Inflammatory macrophage (primary cell): ENCODE measurements at places on chromosomes 11 and 22.

- DNase-seq = peak; percentile 82
These were observed 16.6 kb downstream of the IL10RA start for GRCh38 chr11:118002541-118003423.

GRCh38 chr11:66885950-66886440, 29.1 kb downstream of the LRFN4 start:
- DNase-seq = no peak

- peak; percentile 13 for DNase-seq
These were observed 16.4 kb downstream of the STX3 start for GRCh38 chr11:59771605-59772004.

DNA sequence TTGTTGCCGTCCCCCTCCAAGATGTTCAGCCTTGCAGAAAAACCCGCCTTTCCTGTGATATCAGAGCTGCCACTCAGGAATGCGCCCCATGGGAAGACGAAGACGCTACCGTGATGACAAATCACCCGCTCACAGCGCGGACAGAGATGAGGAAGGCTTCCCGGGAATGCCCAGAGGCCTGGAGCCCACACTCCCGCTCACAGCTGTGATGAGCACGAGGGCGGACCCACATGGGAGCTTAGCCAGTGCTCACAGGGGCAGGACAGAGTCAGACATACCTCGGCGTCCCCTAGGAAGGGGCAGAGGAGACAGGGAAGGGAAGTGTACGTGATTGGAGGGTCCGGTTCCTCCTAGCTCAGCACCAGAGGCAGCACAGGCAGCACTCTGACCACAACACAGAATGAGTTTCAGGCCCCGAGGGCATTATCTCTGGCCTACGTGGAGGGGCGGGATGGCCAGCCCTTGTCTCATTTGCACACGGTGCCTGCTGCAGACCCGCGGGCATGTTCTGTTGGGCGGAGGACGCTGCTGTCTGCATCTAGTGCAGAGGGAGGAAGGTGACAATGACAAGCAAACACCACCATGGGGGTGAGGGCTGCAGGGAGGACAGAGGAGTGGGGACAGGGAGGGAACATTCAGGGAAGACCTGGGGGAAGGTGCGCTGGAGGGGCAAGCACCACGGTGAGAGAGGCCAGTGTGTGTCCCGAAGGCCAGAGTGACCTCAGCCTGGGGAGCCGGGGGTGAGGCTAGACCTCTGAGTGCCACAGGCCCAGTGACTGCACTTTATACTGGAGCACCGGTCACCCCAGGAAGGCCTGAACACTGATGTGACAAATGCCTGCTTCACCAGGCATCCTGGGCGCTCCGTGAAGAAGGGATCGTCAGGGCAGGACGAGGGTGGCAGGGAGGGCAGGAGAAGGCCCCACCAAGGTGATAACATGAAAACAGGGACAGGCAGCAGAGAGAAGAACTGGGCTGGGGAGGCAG, 79.6 kb downstream of the CELSR1 start:
- DNase-seq = no peak

DNA sequence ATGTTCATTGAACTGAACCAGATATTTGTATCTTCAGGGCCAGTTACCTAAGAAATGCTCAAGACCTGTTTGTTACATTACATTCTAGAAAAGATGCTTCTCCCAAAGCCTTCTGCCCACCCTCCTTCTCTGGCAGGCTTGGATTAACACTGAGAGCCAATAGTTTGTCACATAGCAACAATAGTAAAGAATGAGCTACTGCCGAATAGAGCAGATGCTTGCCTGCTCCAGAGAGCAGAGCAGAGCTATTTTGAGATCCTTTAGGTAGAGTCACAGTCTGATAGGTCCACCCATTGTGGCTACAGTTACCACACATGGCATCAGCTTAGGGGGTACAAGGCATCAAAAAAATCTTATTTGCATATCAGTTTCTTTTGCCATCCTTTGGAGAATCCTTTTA, 13.5 kb upstream of the EP300 start:
- no peak for DNase-seq

GRCh38 chr22:42670046-42670445, 20.9 kb upstream of the CYB5R3 start:
- no peak for DNase-seq

GRCh38 chr22:49306632-49307480, 520.8 kb downstream of the BRD1 start:
- no peak for DNase-seq

DNA sequence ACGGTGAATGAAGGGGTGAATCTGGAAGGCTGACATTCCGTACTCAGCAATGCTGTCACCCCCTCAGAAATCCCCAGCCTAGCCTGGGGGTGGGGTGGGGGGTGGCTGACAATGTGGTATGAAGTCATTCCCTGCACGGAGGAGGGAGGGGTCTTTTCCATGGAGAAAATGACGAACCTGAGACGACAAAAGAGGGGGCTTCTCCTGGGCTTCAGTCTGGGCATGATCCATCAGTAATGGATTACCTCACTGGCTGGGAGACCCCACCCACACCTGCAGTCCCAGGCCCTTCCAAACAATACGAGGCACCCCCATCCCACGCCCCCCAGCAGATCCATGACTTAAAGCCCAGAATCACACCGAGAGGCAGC, 1.0 kb downstream of the KIAA0930 start:
- DNase-seq = no peak

DNA sequence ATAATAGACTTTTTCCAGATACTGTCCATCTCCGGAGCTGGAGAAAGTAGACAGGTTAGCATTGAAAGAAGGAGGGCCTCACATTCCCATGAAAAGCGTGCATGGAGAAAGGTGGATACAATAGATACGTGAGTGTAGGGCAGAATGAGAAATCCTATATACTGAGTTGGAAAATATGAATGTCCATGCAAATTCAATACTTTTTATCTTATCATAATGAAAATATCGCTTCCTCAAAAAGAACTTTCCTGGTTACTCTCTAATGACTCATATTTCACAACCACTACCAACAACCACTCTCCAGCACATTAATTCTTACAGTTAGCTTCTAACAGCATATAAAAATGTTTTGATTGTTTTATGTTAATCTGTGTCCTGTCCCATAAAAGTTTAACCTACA, 22.0 kb upstream of the MS4A6A start:
- DNase-seq = peak; percentile 41

DNA sequence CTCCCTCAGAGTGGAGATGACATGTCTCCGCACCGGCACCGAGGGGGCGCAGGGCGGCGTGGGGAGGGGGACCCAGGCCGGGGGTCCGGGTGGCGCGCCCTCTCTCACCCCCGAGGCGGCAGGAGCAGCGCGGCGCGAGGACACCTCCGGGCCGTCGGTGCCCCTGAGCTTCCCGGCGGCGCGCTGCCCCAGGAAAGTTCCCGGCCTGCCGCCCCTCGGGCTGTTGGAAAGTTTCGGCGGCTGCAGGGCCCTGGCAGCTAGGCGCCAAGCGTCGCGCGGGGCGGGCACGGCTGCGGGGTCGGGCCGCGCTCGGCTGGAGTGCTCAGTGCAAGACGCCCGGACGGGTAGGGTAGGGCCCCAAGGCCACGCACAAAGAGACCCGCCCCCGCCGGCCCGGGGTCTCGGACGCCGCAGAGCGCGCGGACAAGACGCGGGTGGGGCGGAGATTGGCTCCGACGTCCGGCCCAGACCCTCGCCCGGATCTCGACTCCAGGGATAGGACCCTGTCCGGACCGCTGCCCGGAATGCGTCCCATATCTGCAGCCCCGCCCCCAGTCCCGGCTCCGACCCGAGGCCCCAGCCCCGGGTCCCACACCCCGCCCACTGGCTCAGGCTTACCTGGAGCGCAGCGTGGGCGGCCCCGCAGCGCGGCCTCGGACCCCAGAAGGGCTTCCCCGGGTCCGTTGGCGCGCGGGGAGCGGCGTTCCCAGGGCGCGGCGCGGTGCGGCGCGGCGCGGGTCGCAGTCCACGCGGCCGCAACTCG, 471 bp downstream of the ARVCF start:
- no peak for DNase-seq

DNA sequence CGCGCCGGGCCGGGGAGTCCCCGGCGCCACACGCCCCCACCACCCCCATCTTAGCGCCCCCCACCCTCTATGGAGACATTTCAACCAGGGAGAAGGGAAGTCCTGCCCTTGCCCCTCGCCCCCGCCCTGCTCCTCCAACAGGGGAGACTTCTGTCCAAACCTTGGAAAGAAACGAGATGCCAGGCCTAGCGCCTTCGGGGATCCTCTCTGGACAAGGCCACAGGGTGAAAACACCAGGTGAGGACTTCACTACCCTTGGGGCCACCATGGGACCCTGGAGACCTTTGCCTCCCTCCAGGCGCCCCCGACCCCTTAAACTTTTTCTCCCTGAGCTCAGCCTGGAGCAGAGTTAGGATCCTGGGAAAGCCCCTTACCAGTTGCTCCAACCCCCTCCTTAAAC, 11.6 kb upstream of the NPAS4 start:
- no peak for DNase-seq

GRCh38 chr22:34623580-34623979, 442.4 kb upstream of the ISX start:
- DNase-seq = no peak

- DNase-seq = no peak
These were observed 163.0 kb upstream of the CCDC179 start for GRCh38 chr11:23023319-23023718.
